ENCODE measurements at places on chromosomes 16 and 17.

GRCh38 chr16:81696166-81696960 lies 82.7 kb upstream of the PLCG2 start:
- DNase-seq: no peak

GRCh38 chr17:6305613-6306360 lies 129.1 kb downstream of the AIPL1 start:
- no peak for DNase-seq

- no peak for DNase-seq
Observed at GRCh38 chr17:66841328-66841727, 6.4 kb downstream of the CACNG5 start.

- DNase-seq: peak; percentile 18
Observed at GRCh38 chr17:68867759-68868516, 87.3 kb downstream of the ABCA8 start.

GRCh38 chr17:42058063-42058462 lies 7.7 kb upstream of the C17orf113 start:
- DNase-seq: no peak

DNA sequence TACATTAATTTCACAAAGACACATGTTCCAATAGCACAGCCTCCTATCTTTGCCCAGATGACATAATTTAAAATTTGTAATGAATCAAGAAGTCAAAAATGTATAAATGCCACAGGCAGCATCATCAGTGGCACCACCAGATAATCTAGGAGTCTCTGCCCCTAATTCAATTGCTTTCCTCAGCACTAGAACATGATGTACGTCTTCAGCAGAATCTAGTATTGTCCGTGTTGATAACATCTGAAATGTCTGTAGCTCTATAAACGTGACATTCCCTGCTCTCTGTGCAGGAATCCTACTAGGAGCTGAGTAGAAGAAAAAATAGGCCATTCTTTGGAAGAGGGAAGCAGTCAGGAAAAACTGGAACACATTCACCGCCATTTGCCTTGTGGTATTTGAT lies 21.4 kb upstream of the SLC38A8 start:
- no peak for DNase-seq

DNA sequence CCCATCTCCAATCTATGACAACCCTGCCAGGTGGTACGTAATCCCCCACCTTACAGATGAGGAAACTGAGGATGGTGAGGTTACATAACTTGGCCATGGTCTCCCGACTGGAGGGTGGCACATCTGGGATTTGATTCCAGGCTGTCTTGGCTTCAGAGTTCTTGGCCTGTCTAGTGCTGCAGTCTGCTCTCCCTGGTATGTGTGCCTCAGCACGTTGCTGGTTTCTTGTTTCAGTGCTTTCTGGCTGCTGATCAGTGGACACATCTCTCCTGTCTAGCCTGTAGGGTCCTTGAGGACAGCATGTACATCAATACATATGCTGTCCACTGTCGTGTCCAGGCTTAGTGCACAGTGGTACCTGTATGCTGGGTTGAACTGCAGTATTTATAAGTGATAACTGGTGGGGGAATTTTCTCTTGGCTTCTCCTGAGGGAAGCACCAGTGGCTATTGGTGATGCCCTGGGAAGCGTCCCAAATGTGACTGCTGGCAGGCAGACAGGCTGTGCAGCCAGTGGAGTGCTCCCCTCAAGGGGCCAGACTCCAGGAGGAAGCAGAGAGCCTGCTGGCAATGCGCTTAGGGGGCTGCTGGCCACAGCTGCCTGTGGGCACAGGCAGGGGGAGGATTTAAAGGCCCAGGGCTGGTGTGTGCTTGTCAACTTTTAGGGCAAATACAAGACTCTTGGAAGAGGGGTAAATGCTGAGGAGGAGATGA lies 14.4 kb downstream of the CTRL start:
- no peak for DNase-seq

DNA sequence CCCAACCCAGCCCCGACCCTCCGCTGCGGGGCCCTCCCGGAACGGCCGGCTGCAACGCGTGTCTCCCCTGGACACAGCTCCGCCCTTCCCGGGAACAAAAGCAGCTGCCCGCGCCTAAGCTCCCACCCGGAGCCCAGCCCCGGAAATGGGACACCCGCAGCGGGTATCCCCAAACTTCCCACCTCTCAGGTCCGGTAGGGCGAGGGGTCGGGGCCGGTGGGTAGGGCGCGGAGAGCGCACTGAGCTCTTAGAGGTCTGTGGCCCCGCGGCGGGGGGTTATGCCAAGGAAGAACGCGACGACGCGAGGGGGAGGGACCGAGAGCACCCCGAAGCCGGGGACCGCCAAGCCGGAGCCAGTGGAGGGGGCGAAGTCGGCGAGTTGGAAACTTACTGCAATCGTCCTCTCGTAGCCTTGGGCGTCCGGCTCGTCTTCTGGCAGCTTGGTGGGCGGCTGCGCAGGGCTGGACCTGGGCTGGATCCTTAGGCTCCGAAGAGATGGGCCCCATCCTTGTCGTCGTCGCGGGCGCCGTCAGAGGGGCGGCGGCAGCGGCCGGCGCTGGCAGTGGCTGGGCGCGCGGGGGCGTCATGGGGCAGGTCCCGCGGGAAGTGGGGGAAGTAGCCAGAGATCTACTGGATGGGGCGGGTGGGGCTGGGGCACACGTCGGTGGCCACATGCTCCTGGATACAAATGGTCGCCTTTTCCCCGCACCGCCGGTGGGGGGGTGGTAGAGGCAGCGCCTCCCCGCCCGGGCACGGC lies 6.9 kb downstream of the USP6 start:
- DNase-seq: peak; percentile 13

GRCh38 chr17:54085934-54086333 lies 263.2 kb downstream of the KIF2B start:
- DNase-seq: no peak

DNA sequence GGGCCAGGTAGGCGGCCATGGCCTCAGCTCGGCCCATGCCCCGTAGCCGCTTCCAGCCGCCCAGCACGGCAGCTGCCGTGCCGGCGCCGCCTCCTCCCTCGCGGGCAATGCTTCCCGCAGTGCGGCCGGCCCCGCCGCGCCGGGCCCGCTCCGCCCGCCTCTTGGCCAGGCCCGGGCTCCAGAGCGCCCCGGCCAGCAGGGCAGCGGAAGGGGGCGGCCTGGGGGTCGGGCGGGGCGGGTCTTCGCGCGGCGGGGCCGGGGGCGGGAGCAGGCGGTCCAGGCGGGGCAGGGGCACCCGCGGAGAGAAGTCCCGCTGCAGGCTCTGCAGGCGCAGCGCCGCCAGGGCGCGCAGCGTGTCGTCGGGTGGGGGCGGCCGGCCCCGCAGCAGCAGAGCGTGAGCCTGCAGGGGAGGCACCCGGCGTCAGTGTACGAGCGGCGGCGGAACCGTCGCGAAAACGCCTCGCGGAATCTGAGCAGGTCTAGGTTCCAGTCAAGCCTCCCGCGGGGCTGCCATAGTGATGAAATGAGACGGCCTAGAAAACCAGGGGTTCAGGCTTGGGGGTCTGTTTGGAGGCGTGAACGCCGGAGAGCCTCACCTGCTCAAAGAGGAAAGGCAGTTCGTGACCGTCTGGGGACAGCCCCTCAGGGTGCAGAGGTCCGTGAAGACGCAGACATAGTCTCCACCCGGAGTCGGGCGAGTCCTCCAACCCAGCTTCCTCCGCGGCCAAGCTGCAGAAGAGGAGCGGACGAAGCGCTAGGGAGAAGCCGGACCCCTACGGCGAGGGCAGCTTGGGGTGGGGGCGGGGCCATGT lies 6.6 kb downstream of the PLEKHH3 start:
- peak; percentile 31 for DNase-seq

DNA sequence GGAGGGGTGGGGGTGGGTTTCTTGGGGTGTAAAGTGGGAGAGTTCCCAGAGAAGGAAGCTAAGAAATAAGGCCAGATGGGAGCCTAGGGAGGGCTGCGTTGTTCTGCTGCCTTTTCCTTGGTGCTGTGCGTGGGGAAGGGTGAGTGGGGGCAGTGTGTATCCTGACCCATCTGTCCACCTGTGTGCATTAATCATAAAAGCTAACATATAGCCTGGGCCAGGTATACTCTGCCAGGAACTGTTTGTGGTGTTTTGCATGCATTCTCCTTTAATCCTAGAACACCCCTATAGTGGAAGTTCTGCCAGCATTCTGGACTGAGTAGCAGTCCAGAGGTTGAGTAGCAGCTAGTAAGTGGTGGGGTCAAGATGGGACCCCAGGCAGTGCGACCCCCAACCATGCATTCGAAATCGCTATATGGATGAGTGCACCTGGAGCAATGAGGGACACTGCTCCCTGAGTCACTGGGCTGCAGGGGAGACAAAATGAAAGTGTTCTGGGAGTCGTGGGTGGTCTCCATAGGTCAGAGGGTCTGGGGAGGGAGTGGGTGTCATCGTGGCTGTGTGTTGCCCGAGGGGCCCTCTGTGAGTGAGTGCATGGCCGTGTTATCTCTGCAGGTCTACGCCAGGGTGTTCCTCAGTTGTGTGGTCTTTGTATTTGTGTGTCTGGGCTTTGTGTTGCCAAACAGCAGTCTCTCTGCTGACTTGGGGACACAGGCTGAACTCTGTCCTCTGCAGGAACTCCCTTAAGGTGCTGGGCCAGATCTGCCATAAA lies 1.3 kb downstream of the ERBB2 start:
- no peak for DNase-seq

GRCh38 chr17:2750721-2751120 lies 1.3 kb upstream of the CCDC92B start:
- no peak for DNase-seq

DNA sequence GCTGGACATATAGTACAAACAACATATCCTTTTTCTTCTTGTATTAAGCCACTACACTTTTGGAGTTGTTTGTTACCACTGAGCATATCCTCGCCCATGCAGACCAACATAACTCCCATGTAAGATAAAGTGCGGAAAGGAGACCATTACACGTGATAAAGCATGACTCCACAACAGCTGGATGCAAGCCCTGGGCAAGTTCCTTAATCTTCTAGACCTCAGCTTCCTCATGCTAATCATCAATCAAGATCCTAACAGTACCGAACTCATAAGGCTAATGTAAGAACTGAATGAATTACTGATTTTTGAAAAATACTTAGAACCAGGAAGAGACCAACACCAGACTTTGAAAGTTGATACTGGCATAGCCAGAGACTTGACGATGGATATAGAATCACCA lies 47.0 kb upstream of the GSG1L start:
- peak; percentile 78 for DNase-seq

DNA sequence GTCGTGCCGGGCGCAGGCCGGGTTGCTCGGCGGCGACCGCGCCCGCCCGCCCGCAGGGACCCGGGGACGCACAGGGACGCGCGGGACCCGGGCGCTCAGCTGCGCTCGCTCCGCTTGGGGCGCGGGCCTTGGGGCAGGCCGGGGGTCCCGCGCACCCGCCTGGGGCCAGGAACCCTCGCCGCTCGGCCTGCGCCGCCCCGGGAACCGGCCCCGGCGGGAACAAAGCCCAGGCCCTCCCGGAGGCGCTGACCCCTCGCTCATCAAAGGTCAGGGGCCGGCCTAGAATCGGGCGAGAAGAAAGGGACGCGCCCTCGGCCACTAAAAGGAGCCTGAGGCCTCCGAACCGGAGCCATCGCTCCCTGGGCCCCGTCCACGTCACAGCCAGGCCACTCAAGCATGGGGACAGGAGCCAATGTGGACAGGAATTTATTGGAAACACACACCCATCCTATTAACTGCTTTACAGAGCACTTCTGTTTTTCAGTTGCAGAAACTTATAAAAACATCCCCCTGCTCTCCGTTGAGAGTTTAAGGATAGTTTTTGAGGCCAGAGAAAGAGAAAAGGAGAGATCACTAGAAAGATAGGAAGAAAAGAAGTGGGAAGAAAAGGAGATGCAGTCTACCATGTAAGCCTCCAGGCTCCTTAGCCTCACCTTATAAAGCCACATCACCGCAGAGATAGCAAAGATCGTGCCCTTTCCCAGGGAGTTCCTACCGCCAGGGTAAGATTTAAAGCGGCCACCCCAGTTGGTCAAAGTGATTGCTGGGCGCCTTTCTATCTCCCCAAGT lies 558 bp upstream of the ZFHX3 start:
- peak; percentile 46 for DNase-seq

DNA sequence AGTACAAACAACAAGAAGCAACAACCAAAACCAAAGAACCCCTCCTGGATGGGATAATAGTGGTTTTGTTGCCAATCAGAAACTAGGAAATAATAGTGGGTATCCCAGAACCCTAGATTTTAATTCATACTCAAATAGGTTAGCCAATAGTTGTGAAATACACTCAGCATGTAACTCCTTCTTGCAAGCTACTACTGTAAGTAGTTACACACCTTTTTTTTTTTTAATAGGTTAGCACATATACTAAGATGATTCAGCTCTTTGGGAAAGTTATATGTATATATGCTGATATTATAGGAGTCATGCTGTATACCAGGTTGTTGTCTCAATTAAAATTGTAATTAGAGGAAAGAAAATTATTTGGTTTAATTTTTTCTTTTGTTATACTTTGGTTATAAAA lies 92.5 kb upstream of the HAS3 start:
- no peak for DNase-seq

- no peak for DNase-seq
Observed at GRCh38 chr16:73020409-73020884, 27.5 kb downstream of the ZFHX3 start.

DNA sequence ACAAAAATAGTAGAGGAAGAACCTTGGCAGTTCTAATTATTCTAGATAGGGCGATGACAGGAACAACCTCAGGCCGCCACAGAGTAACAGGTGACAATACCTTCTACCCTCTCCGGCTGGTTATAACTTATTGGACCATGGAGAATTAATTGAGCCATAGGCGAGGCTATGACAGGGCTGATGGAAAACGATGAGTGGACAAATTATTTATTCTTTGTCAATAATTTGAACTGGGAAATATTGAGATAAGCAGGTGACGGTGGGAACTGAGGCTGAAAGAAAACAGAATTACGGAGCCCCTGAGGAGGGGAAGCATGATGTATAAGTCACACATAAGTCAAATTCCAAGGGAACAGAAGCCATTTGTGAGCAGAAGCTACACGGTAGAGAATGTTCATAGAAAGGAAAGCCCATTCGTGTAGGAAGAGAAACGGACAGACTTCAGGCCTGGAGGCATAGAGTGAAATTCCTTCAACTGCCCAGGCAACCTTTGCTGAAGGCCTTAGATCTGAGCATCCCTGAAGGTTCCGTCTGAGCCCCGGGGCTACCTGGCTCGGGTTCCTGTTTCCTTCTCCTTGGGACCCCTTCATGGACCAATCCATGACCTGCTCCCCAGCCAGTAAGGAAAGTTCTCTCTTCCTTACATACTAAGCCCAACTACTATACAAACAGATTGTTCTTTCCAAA lies 158.1 kb downstream of the MAP2K4 start:
- no peak for DNase-seq

DNA sequence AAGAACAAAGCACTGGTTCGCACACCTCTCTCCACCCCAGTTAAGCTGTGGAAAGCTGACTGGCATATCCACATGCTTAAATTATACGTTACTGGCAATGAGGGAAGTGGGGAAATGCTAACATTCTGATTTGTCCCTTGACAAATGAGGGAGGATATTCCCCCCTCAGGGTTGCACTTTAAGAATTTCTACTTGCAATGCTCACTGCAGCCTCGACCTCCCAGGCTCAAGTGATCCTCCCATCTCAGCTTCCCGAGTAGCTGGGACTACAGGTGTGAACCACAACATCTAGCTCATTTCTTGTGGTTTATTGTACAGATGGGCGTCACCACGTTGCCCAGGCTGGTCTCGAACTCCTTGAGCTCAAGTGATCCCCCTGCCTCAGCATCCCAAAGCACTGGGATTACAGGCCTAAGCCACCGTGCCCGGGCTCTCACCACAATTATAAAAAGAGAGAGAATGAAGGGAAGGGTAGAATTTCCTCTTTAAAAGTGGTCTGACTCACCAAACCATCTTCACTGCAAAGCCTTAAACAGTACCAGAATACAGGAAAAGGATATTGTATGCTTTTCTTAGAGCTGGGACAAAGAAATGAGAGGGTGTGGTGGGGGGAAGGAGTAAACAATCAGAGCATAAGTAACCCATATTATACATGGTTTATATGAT lies 38.9 kb downstream of the KANSL1 start:
- DNase-seq: no peak

Data from suppressor macrophage (primary cell).